ENCODE measurements at places on chromosomes 5 and 9.
A peak's percentile ranks its signal among the peaks of the same experiment; 100 is the strongest.

DNA sequence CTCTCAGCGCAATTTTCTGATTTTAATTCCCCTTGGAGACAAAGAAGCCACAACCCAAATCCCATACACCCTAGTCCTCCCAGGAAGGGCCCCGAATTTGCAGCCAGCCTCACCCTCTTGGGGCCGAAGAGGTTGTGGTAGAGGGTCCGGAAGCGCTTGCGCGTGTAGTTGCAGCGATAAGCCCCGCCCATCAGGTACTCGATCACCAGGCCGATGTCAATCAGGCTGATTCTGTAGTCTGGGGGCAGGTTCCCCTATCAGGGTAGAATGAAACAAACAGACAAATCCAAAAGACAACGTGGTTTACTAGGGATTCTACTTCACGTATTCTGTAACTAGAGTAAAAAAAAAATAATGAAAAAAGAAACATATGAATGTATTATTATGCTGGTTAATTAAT lies 210.6 kb upstream of the KLF9 start:
- peak; percentile 5 for DNase-seq

DNA sequence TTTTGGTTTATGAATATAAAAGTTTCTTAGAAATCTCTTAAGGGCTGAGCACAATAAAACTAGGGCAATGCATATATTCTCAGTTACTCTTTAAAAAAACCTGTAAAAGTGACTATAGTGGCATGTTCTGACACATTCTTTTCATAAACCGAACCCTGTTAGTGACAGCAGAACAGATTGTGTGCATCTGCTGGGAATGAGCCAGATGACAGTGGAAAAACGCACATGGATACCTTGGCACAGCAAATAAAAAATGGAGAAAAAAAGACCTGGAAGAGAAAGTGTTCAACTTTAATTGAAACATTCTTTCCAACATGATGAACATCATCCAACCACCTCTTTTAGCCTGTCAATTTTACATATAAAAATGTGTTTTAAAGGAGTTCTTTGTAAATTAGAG lies 12.7 kb downstream of the MEF2C start:
- no peak for DNase-seq

DNA sequence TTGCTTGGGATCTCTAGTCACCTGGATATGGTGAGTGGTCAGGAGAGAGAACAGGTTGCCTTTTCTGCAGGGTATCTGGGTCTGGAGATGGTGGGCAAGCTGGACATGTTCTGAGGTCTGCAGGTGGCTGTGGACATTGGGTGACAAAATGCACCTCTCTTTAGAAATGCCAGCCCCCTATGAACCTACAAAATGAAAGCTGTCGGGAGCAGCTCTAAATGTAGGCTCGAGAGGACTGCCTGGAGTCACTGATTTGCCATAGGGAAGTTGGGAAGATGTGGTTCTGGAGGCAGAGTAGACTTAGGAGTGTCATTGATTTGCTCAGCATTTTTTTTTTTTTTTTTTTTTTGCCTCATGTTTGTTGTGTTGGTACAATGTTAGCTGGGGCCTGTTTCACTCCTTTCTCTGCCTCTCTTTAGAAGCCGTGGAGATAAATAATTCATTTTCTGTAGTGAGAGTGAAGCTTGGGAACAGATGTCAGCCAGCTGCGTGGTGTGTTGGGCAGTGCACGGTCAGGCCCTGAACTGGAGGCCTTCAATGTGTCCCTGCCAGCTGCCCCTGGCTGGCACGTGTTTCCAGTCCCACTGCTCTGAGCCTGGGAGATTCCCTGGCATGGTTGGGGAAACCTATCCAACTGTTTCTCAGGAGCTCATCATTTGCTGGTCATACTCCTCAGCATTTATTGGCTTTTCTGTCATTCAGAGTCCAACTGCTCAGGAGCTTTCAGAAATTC lies 5.4 kb downstream of the RGS3 start:
- DNase-seq: no peak

- no peak for DNase-seq
Observed at GRCh38 chr5:148808864-148809642, 17.4 kb upstream of the ADRB2 start.

DNA sequence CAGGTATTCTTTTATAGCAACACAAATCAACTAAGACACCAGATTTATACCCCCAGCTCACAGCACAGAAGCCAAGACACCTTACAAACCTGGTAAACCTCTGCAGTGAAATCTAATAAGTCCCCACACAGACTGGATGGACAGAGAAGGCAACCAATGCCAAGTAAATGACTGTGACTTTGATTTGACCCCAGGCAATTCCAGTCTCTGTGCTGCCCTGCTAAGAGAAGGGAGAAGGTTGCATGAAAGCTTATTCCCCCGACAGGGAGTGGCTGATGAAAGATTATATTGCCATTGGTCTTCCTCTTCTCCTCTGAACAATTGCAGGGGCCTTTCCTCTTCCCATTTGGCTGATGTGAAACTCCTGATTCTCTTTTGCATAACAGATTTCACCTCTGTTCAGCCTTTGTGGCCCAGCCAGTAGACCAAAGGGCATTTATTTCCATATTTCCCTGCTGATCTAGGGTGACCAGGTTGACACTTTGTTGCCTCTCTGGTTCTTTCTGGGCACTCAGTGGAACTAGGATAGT lies 107.6 kb downstream of the ADRB2 start:
- no peak for DNase-seq

All from hematopoietic multipotent progenitor cell treated with erythropoietin and hydrocortisone succinate and interleukin-3 and kit ligand, for 8 days (in vitro differentiated cells).